Left colon (tissue), 2 donors: ENCODE measurements at places on chromosomes 6 and 20. TPM values are rescaled to one million over a fixed set of nuclear protein-coding genes. Genes with fewer than 3 reads are reported as not detected.

GRCh38 chr6:30061858-30062458, 893 bp downstream of the POLR1H start:
- peak; percentile 38 for DNase-seq

- DNase-seq: no peak
Observed at GRCh38 chr6:133160536-133160935, 80.6 kb upstream of the EYA4 start.

- no peak for DNase-seq
Observed at GRCh38 chr20:33301192-33301930, 18.3 kb downstream of the BPIFB1 start.

DNA sequence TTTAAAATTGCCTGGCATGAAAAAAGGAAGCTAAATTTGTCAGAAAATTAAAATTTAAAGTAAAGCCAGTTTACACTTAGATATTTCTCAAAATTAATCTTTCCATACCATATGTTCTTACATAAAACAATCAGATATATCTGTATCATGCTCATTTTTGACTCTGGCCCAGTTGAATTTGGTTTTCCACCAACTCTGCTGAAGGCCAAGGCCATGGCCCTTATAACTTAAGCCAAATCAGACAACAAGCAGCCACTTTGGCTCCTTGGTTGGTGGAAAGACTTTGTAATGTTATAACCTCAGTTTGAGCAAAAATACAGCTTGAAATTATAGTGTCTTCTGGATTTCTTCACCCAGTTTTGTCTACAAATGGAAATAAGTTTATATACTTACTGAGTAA, 97.3 kb downstream of the CENPW start:
- no peak for DNase-seq

- DNase-seq: no peak
Observed at GRCh38 chr6:24394780-24395437, 7.8 kb upstream of the MRS2 start.

DNA sequence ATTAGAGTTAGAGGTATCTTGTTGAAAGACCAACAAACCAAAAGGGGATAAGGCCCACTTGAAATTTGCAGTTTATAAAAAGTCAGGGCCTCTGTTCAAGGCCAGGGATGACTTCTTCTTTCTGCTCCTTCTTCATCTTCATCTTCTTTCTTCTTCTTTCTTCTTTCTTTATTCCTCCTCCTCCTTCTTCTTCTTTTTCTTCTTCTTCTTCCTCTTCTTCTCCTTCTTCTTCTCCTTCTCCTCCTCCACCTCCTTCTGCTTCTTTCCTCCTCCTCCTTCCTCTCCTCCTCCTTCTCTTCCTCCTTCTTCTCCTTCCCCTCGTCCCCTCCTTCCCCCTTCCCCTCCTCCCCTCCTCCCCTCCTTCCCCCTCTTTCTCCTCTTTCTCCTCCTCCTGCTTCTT, 18.4 kb upstream of the ZNF292 start:
- DNase-seq: no peak

- no peak for DNase-seq
Observed at GRCh38 chr20:2162125-2162822, 60.6 kb downstream of the STK35 start.

RFX6 gene
- total RNA-seq: 1.5 TPM

DEFB132 gene
- not detected for total RNA-seq

KPNA5 gene
- 4.4 TPM for total RNA-seq

LY6G5C gene
- 2.5 TPM for total RNA-seq
